ENCODE measurements at places on chromosomes 5 and 9. TPM values are rescaled to one million over a fixed set of nuclear protein-coding genes. Genes with fewer than 3 reads are reported as not detected.

DNA sequence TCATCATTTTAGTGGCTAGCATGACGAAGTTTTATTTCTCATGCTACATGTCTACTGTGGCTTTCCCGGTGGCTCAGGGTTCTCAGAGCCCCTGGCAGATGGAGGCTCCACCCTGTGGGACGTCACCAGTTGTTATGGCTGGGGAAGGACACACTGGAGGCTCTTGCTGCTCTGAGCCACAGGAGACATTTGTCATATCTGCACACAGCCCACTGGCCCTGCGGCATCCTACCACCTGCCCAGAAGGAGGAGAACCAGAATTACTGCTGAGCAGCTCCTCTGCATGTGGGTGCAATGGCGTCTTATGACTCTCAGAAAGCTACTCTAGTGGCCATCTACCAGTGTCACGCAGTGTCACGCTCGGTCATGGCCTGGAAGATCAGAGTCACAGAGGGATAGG, 6.6 kb downstream of the OR13J1 start:
- H3K4me1 ChIP-seq = no peaks in the 10 kb centered on the region
- H3K36me3 ChIP-seq = no peaks in the 10 kb centered on the region
- no peak overlapping the region for H3K27ac ChIP-seq
- H3K27me3 ChIP-seq = peaks cover 8% of the 10 kb centered on the region
- ATAC-seq = no peak

DNA sequence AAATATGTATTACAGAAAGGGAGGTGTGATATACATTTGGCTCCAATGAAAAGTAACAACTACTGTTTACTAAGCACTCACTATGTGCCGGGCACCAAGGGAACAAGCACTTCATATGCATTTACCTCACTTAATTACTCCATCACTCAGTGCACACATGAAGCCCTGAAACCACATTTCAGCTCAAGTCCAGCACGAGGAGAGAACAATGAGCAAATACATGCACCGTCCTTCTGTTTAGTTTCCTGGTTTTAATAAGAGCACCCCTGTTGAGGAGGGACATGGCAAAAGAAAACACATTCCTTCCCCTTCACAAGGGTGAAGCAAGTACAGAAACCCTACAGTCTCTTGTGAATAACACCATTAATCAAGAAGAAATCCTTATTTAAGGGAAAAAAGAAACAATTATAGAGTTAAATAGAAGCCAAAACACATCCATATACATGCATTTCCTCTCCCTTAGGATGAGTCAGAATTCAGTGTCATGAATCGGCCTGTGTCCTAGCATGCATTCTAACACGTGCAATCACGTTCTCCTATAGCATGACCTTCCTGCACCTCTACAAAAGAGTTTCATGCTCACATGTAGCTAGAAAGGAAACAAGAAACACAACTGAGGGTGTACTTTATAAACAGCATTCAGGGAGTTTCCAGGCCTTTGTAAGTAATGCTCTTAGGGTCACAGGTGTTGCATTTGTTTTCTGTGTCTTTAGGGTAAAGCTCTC, 411.6 kb downstream of the BNC2 start:
- peaks cover 8% of the 10 kb centered on the region for H3K4me1 ChIP-seq
- no peak overlapping the region for H3K4me3 ChIP-seq

DNA sequence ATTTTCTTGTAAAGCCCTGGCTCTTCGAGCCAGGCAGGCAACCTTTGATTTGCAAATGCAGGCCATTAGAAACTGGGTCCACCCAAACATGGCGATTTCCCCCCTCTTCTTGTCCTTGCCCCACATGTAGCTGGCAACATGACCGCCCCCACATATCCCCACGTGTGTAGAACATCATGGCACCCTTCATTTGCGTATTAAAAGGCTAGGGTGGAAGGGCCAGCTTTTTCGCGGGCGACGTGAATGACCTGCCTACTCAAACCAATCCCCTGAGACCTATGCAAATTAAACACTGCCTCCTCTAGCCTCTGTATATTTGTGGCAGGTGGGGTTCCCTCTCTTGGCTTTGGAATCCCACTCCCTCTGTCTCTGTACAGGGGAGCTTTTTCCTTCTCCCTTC, 107.0 kb upstream of the CLINT1 start:
- H3K27ac ChIP-seq = no peak overlapping the region
- ATAC-seq = no peak
- H3K4me3 ChIP-seq = no peak overlapping the region
- H3K36me3 ChIP-seq = no peaks in the 10 kb centered on the region
- no peaks in the 10 kb centered on the region for H3K4me1 ChIP-seq

NIM1K gene
- total RNA-seq = 0.94 TPM

SNCAIP gene
- total RNA-seq = 2.9 TPM

All from gastroesophageal sphincter (tissue), 4 donors.